EH (cell line): ENCODE measurements at places on chromosomes 5 and 9.

DNA sequence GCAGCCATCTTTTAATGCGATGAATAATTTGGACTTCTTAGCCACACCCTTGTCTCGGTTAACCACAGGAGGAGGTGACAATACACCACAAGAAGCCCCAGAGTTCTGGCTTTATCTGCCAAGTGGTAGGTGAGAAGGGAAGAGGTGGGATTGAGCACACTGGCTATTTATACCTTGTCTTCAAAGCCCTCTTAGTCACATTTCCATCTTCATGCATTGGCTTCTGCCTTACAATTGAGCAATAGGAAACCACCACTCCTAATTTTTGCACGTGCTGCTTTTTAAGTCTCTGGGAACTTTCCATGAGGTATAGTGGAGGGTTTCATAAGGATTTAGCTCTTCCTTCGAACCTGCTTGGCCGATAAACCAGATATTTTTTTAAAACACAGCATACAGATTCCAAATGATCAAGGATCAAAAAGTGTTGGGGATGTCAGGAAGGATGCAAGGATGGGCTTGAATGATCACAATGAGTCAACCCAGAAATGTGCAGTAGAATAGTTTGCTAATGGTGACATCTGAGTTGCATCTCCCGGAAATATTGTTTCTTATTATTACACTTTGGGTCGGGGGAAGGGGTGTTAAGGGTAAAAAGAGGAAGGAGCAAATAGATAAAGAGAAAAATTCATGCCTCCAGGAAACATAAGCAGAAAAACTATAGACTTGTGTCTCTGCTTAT, 25.5 kb downstream of the PLAC8L1 start:
- DNase-seq, result no peak

DNA sequence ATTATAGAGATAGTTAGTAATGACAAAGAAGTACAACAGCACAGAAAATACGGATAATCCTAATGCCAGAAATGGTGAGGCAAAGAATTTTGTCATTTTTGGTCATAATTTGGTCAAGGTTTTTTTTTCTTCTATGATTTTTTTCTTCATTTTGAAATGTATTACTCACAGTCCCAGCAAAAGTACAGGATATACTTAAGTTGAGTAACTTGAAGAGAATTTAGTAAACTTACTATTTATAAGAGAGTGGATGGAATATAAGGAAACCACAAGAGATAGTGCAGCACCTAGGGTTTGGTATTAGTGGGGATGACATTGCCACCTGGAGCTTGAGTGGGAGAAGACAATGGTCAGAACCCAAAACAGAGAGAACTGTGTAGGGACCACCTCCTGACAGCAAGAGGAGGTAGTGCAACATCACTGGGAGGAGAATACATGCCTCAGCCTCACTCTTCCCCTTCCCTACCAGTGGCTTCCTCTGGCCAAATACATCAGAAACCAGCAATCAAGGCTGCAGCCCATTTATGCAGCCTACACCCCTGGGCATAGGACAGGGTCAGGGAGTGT, 434.5 kb upstream of the TRPC7 start:
- peak; percentile 39 for DNase-seq

GRCh38 chr9:107350443-107350842, 67.4 kb downstream of the RAD23B start:
- no peak for DNase-seq

DNA sequence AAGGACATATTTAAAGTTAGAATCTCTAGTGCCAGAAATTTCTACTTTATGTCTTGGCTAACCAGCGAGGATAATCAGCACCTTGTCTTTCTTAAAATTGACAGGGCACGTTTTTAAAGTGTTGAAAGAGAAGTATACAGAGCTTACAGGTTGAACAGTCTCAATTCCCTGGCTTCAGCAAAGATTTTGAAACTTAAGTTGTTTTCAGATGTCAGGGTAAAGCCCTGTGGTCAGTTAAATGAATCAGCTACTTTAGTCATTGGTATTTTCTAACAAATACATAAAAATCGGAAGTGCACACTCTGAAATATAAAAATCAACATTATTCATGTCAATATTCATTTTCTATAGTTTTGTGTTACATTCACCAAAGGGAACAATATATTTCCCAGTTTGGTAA, 29.1 kb downstream of the SNCAIP start:
- no peak for DNase-seq
